ENCODE measurements at places on chromosomes 5 and 9. TPM values are rescaled to one million over a fixed set of nuclear protein-coding genes. Genes with fewer than 3 reads are reported as not detected.

GRCh38 chr9:111148052-111149017 is 110.1 kb upstream of the LPAR1 start:
- DNase-seq: no peak

- DNase-seq: no peak
These were observed 2.1 kb upstream of the ALDH7A1 start for GRCh38 chr5:126597156-126597555.

GRCh38 chr5:119031905-119032304 is 39.0 kb upstream of the DMXL1 start:
- DNase-seq: no peak

- no peak for DNase-seq
These were observed 70.8 kb upstream of the EGFLAM start for GRCh38 chr5:38187532-38187931.

Gene TMEM174
- not detected for total RNA-seq

Gene DAB2
- 79.0 TPM for total RNA-seq
